T-helper 9 cell (primary cell): ENCODE measurements at places on chromosomes 2 and 18.
A peak's percentile ranks its signal among the peaks of the same experiment; 100 is the strongest.

DNA sequence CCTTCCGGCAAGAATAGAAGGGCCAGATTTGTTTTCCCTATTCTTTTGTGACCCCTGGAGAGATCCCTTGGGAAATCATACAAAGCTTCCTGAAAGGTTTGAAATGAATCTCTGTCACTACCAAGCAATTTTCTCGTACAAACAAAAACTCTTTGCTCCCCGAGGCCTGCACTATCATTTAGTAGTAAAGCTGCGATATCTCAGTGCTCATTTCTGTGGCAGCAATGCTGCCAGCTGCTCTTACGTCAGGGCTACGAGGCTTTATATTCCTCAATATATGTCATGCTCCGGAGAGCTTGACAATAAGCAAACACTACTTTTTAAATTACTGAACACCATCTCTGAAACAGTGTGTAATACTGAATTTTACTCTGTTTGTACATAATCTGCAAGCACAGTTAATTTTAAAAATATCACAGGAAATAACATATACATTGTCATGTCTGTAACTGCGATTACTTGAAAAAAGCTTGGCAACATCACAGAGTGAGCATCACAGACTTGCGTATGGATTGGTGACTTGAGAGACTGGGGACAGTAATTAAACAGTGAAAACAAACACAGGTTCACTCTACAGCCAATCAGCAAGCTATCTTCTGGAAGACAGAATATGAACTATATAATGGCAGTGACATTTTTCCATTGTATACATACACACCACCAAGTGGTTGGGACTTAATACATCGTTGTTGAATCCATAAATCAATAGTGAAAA, 403.3 kb upstream of the NETO1 start:
- DNase-seq = no peak

- DNase-seq = no peak
Observed at GRCh38 chr2:28201671-28202180, 190.9 kb upstream of the FOSL2 start.

DNA sequence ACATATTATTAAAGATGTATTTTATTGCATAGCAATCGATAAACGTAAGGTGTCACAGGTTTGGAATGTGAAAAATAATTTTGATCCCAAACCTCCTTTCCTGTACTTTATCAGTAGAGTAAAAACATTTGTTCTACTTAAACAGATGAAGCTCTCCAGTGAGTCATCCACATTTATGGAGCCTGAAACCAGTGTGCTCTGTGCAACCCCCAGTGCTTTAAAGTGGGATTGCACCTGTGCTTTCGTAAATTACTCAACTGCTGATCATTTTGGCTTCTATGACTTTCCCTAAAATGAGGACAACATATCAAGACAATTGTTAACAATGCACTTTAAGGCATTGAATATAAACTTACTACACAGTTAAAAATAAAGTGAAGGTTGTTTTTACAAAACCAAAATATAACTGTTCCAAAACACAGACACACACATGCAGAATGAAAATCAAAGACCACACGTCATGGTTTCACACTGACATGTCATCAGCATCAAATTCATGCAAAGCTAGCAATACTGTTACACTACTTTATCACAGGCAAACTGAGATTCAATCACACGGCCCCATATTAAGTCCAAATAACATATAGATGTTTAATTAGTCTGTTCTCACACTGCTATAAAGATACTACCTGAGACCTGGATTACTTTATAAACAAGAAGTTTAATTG, 9.7 kb downstream of the TMEM18 start:
- DNase-seq = no peak

DNA sequence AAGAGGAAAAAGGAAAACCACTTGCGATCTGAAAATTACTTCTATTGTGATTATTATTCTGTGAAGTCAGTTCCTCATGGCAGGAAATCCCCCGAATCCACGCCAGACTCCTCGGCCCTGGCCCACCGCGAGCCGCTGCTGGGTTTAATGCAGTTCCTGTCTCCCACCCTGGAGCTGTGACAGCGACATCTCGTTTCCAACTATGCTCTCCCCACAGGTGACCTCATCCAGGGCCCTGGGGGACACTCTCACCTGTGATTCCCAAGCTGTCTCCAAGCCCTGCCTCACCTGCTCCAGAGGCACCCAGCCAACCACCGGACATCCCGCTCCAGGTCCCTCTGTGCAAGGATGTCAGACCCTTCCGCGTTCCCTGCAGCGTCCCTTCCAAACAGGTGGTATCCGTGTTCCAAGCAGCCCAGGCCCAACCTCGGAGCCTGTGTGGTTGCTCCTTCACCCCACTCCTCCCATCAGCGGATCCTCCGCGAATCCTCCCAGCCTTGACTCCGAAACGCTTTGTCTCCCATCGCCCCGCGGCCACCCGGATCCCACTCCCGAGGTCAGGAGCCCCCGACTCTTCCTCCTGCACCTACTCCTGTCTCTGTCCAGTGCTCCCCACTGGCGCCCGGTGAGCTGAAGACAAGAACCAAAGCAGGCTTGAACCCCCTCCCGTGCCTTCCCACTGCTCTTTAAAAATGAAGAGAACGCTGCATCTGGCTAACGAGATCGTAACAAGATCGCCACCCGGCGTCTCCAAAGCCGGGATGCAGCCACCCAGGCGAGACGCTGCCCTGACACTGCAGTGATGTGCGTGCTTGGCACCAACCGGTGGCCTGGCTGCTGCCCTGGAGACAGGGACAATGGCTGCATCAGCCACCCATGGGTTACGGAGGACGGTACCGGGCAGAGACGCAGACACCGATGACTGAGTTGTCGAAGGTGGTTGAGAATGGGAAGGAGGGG, 96.5 kb downstream of the NDUFA10 start:
- DNase-seq = no peak

- no peak for DNase-seq
Observed at GRCh38 chr18:45589356-45590035, 25.8 kb upstream of the SLC14A2 start.

GRCh38 chr18:22523481-22523880, 105.8 kb upstream of the CTAGE1 start:
- DNase-seq = no peak

- DNase-seq = peak; percentile 40
Observed at GRCh38 chr2:204072443-204073324, 136.1 kb downstream of the ICOS start.

GRCh38 chr2:15364561-15364960, 196.6 kb downstream of the NBAS start:
- DNase-seq = no peak

DNA sequence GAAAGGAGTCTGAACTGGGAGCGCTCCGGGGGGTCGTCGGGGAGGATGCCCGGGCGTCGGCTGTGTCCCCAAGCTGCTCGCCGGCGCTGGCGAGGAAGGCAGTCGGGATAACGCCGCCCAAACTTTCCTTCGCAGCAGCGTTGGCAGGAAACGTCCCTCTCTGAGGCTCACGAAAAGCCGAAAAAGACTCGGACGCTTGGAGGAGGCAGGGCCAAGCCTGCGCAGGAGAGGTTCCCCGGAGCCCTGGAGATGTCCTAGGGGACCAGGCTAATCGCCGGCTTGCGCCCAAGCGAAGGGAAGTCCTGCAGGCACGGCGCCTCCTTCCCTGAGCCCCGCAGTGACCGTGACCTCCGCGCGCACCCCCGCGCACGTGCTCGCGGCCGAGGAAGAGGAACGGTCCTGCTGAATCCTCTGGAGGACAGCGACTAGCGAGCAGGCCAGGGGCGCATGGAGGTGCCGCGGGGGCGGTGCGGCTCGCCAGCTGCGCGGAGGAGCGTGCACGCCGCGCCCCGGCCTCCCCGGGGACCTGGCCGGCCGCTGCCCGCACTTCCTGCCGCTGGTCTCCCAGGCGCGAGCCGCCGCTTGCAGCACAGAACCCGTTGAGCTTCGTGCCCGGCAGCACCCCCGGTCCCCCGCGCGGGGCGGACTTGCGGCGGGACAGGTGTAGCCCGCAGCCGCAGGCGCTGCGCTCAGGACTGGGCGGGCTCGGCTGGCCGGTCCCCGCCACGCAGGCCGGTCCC, at the start of gene SH3RF3:
Gene SH3RF3 (plus strand): TSS at position 590 of the 740 bp plus-strand sequence.
- DNase-seq = no peak

GRCh38 chr2:201890453-201890852, 84.1 kb downstream of the CDK15 start:
- DNase-seq = no peak

- no peak for DNase-seq
Observed at GRCh38 chr2:48148841-48149430, 242.6 kb upstream of the FBXO11 start.

- DNase-seq = no peak
Observed at GRCh38 chr2:235468978-235469655, 24.7 kb upstream of the AGAP1 start.

GRCh38 chr18:63850020-63850419, 37.5 kb upstream of the SERPINB2 start:
- no peak for DNase-seq

GRCh38 chr2:132581991-132582738, 87.8 kb downstream of the LYPD1 start:
- DNase-seq = no peak

- no peak for DNase-seq
Observed at GRCh38 chr18:50956116-50956515, 11.7 kb upstream of the ELAC1 start.

- DNase-seq = no peak
Observed at GRCh38 chr2:60569680-60570111, 16.2 kb upstream of the BCL11A start.

GRCh38 chr18:49751427-49752094, 61.8 kb downstream of the ACAA2 start:
- DNase-seq = no peak

- DNase-seq = no peak
Observed at GRCh38 chr2:206481056-206481455, 37.7 kb downstream of the ADAM23 start.

- DNase-seq = no peak
Observed at GRCh38 chr2:9897331-9897737, 54.1 kb downstream of the TAF1B start.

- DNase-seq = no peak
Observed at GRCh38 chr2:50118905-50119702, 912.8 kb downstream of the NRXN1 start.

DNA sequence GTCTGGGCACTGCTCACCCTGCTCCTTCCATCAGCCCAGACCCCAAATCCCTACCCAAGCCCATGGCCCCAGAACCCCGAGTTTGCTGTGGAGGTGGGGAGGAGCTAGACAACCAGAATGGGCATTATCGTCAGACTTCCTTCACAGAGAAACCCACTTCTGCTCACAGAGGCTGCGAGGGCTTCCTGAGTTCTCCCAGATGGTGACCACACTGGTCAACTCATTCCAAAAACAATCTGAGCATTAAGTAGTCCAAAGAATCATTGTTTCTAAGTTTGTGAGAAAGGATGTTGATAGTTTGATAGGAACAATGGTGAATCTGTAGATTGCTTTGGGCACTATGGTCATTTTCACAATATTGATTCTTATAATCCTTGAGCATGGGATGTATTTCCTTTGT, 60.2 kb downstream of the LRRC30 start:
- DNase-seq = no peak

DNA sequence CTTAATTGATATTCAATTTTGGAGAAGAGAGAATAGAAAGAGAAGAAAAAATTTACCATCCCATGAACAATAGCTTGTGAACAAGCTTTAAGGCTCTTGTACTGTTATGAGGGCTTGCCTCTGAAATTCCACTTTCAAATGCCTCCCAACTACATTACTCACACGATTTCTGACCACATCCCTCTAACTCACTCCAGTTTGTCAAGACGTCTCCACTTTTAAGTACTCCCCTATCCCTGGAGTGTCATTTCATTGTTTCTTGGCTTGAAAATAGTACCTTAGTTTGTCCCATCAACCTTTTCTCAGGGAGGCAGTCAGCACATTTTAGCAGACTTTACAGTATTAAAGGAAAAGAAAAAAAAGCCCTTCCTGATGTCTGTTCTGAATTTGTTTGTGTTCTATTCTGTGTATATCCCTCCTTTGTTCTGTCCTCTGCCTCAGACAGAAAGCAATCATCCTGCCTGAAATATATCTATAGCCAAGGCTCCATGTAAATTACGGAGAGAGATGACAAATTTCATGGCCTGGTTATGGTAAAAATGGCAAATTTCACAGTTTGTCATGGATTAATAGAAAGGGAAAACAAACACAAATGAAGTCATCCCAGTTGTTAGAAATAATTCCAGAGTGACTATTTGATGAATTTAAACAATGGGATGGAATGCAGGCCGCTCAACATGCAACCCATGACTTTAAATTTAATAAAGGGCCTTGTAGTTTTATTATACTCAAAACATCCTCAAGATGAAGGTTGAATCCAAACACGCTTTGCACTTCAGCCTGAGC, 228.8 kb downstream of the ETAA1 start:
- DNase-seq = no peak

GRCh38 chr2:30677231-30677630, 130.0 kb downstream of the CAPN13 start:
- no peak for DNase-seq

- DNase-seq = no peak
Observed at GRCh38 chr18:39842366-39842914, 2112.6 kb upstream of the PIK3C3 start.

DNA sequence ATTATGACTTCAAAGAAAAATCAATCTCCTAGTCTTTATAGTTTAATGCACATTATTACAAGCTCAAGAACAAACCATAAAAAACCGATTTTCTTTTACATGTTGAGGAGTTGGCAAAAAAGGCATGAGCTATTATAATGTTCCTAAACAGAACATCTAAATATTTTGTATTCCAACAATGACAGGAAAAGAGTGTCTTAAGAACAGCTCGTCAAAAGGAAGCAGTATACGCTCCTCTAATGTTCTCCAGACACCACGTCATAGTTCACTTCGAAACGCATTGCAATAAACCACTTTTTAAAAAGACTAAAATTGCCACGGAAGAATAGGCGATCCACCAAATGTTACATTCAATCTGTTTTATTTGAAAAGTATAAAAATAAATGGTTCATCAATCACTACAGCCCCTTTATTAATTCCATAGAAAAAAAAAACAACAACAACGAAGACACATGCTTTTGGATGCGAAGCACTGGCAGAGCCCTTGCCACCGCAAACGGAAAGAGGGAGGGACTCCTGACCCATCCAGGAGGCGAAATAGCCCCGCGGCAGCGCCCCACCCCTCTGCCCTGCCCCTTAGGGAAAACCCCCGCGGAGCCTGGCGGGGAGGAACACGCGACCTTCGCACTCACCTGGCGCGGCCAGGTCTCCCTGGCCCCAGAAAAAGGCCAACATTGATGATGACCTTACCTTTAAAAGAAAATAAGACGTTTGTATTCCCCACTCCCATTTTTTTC, 45.8 kb downstream of the MBP start:
- no peak for DNase-seq

GRCh38 chr2:173122936-173123335, 47.3 kb downstream of the MAP3K20 start:
- no peak for DNase-seq

DNA sequence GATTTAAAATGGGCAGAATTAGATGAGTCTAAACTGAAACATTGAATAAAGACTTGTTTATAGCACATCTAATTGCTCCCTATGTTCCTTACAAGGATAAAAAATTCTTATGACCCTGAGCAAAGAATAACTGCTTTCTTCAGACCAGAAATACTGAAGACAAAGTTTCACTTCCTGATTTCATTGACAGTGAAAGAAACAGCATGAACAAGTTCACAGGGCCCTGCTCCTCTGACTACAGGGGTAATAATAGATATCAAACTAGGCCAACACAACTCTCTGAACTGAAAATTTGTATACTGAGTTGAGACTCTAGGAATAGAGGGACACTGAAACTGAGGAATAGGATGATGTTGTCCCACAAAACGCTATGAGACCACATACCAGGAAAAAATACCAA, 1383.3 kb upstream of the CDH2 start:
- no peak for DNase-seq
